ENCODE measurements at places on chromosomes 2 and 18.

GRCh38 chr2:226216575-226216974 lies 583.0 kb downstream of the IRS1 start:
- DNase-seq = no peak

DNA sequence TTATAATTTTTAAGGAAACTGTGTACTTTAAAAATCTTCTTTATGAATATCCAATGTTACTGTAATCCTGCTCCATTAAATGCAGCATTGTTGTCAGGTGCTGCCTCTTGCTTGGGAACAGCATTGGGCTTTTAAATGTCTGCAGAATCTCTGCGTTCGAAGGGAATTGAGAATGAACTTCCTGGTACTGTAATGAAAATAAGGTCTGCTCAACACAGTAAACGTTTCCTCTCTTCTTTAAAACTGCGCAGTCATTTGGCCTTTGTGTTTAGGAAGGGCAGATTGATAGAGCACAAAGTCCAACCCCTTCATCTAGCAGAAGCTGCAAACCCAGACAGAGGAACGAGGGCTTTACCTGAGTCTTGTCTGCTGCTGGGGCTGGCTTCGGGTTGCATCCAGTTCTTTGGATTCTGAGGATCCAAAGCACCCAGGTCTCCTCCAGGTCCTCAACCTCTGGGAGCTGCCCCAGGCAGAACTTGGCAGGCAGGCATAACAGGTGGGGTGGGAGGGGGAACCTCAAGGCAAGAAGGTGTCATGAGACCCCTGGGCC lies 104.5 kb downstream of the UGGT1 start:
- DNase-seq = no peak

- no peak for DNase-seq
Measured at GRCh38 chr2:102768892-102769291, 7.1 kb downstream of the TMEM182 start.

- DNase-seq = no peak
Measured at GRCh38 chr2:55151733-55152433, 80.2 kb downstream of the CLHC1 start.

GRCh38 chr2:160043265-160043664 lies 19.1 kb downstream of the PLA2R1 start:
- no peak for DNase-seq

- no peak for DNase-seq
Measured at GRCh38 chr2:35931626-35932025, 424.0 kb upstream of the CRIM1 start.

DNA sequence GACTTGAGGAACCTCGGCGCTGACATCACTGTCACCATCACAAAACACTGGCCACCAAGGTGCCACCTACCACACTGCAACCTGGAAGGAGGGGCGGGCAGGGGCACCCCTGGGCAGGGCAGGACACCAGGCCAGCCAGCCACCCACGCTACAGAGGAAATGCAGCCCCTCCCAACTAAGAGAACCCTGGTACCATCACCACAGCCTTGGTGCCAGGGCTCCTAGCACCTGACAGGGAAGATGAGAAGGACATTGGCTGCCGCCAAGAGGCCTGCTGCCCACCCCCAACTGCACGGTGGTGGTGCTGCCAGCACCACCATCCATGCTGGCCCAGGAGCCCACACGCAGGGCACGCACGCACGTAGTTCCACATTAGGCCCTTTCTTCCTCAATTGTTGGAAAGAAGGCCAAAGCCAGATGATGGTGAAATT lies 88.7 kb downstream of the HDAC4 start:
- no peak for DNase-seq

GRCh38 chr2:27991146-27991545 lies 100.6 kb downstream of the BABAM2 start:
- no peak for DNase-seq

- DNase-seq = no peak
Measured at GRCh38 chr18:21257386-21257785, 15.4 kb downstream of the GREB1L start.

- no peak for DNase-seq
Measured at GRCh38 chr2:34578641-34579040, 979.5 kb upstream of the FAM98A start.

GRCh38 chr2:204591225-204591624 lies 46.0 kb downstream of the PARD3B start:
- DNase-seq = no peak

DNA sequence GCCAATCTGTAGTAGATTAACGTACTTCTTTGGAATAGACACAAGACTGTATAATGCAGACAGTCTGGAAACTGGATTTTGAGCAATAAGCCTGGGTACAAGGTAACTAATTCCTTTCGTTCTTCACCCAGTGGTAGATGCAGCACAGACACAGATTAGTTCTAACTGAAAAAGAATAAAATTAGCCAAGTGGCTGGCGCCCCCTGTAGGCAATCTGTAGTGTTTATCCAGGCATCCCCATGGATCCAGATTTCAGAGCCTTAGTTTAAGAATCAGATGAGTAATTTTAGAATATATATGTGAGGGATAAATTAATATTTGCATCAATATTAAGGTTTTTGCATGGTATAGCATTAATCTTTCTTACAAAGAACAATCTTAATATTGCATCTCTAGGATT lies 563.9 kb downstream of the DCC start:
- DNase-seq = no peak

DNA sequence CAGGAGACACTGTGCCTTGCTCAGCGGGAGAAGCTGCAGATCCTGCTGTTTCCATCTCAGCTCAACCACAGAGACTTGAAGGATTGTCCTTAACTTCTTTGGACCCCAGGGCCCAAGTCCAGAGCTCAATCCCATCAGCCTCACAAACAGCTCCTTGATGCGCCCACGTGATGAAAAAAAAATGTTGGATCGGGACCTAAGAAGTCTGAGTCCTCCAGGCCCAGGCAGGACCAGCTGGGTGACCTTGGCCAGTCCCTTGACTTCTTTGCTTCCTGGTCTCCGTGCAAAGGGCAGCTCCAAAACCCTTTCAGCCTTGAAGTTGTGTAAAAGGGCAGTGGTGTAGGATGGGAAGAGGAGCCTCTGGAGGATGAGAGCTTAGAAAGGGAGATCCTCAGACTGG lies 175.5 kb downstream of the ZFP36L2 start:
- no peak for DNase-seq

Data from AG09319 (cell line).